ENCODE measurements at places on chromosomes 5 and 9.

DNA sequence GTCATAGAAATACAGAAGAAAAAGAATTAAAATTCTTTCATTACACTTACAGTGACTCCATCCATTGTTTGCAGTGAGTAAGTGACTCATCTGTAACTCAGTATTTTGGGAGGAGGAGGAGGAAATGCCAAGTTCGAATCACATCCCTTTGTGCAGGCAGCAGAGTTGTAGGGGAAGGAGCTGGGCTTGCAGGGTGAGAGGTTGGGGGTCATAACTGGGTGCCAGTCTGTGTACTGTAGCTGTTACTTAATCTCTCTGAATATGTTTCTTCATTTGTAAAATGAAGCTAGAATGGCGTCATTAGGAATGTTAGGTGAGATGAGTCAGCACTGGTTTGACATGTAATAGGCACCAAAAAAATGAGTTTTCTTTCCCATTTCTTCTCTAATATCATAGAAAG lies 235.7 kb upstream of the ADAMTSL1 start:
- no peak for DNase-seq

GRCh38 chr5:173644673-173645436 lies 28.4 kb upstream of the BOD1 start:
- DNase-seq, result no peak

- no peak for DNase-seq
Measured at GRCh38 chr9:114174876-114175771, 19.8 kb downstream of the COL27A1 start.

- DNase-seq, result no peak
Measured at GRCh38 chr5:168172760-168173223, 118.7 kb upstream of the WWC1 start.
